ENCODE measurements at places on chromosomes 4 and X.

GRCh38 chr4:99625369-99625768, 32.3 kb downstream of the C4orf54 start:
- DNase-seq = no peak

- DNase-seq = no peak
Observed at GRCh38 chr4:150944660-150945059, 70.4 kb downstream of the LRBA start.

- DNase-seq = no peak
Observed at GRCh38 chr4:73034896-73035295, 34.6 kb downstream of the COX18 start.

- no peak for DNase-seq
Observed at GRCh38 chrX:672931-673330, 42.3 kb downstream of the SHOX start.

DNA sequence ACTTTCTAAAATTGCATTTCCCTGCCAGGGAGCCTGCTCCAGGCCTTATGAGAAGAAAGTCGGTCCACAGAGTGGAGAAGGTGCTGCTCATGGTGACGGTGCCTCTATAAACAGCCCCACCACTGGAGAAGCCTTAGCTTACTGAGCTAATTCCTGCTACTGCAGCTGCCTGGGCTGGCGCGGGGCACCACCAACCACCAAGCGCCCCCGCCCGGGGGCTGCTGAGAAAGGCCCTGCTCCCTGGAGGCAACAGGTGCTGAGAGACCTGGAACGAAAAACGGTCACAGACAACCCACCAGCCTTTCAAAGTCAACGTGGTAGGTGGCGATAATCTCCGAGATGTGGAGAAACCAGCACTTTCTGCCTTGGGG, 2.9 kb downstream of the HCFC1 start:
- DNase-seq = peak; percentile 74

DNA sequence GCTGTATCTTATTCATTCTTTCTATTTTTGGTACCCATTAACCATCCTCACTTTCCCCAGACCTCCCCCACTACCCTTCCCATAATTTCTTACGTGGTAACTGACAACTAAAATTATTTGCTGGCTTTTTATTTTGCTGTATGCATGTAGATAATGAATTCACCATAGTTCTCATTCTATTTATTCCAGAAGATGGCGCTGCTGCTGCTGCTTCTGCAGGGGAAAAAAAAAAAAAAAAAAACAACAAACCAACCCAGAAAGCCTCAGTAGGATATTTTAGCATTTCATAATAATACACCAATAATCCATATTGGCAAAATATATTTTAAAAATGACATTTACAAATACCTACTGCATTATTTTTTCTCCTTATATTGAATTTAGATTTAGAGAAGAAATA, 416.6 kb upstream of the MAGEB18 start:
- DNase-seq = peak; percentile 9
